Pulmonary artery endothelial cell (primary cell): ENCODE measurements at places on chromosomes 5 and 9. TPM values are rescaled to one million over a fixed set of nuclear protein-coding genes. Genes with fewer than 3 reads are reported as not detected.

Gene NUTM2G
- total RNA-seq = not detected in 2 replicates

Gene ABCA2
- 7.9 and 15.7 TPM in 2 replicates for total RNA-seq

Gene STRBP
- 9.2 and 14.3 TPM in 2 replicates for total RNA-seq

Gene TMEM8B
- total RNA-seq = 0.35 and 0.59 TPM in 2 replicates

Gene SLC46A2
- not detected in 2 replicates for total RNA-seq

Gene GABRA6
- total RNA-seq = not detected in 2 replicates

Gene EPB41L4A
- total RNA-seq = 13.4 and 18.3 TPM in 2 replicates

Gene ZDHHC11
- 0.13 and 1.6 TPM in 2 replicates for total RNA-seq

Gene AHRR
- total RNA-seq = 5.4 and 6.8 TPM in 2 replicates

Gene KCNN2
- 0.20 and 0.25 TPM in 2 replicates for total RNA-seq

Gene IFNK
- total RNA-seq = not detected in 2 replicates

Gene SPATA31A3
- not detected in 2 replicates for total RNA-seq

Gene RASGEF1C
- not detected in 2 replicates for total RNA-seq

Gene NRG2
- 0.46 and 0.71 TPM in 2 replicates for total RNA-seq

Gene PLAC8L1
- not detected in 2 replicates for total RNA-seq

Gene DNAJC25
- 3.8 and 4.7 TPM in 2 replicates for total RNA-seq

Gene PCDHGB1
- total RNA-seq = 0.59 and 0.63 TPM in 2 replicates

Gene OR2V1
- total RNA-seq = not detected in 2 replicates

Gene GPRIN1
- 6.0 and 7.5 TPM in 2 replicates for total RNA-seq

Gene CFAP90
- total RNA-seq = not detected in 2 replicates

Gene FBP2
- not detected in 2 replicates for total RNA-seq

Gene MRPS27
- total RNA-seq = 96.2 and 108 TPM in 2 replicates

Gene PTPRD
- 0.60 and 1.5 TPM in 2 replicates for total RNA-seq

Gene DND1
- 0.13 and 0.28 TPM in 2 replicates for total RNA-seq

Gene SLC6A7
- total RNA-seq = not detected in 2 replicates

Gene LECT2
- total RNA-seq = not detected in 2 replicates

Gene GZMA
- 0.53 TPM in 1 of 2 replicates, not detected in the other for total RNA-seq

Gene GOLGA2
- total RNA-seq = 56.1 and 60.7 TPM in 2 replicates

Gene DCANP1
- total RNA-seq = not detected in 2 replicates

Gene IL7R
- 0.39 and 1.2 TPM in 2 replicates for total RNA-seq

Gene SLIT3
- total RNA-seq = 0.25 and 0.99 TPM in 2 replicates

Gene PLAA
- 49.6 and 53.3 TPM in 2 replicates for total RNA-seq

Gene PRUNE2
- total RNA-seq = 8.4 and 21.2 TPM in 2 replicates

Gene WDR38
- 0.07 TPM in 1 of 2 replicates, not detected in the other for total RNA-seq

Gene PKD2L2
- not detected in 2 replicates for total RNA-seq

Gene MYMK
- not detected in 2 replicates for total RNA-seq

Gene LIX1
- total RNA-seq = not detected in 2 replicates

Gene C5orf24
- total RNA-seq = 55.1 and 59.4 TPM in 2 replicates
